ENCODE measurements at places on chromosomes 2 and 18.

DNA sequence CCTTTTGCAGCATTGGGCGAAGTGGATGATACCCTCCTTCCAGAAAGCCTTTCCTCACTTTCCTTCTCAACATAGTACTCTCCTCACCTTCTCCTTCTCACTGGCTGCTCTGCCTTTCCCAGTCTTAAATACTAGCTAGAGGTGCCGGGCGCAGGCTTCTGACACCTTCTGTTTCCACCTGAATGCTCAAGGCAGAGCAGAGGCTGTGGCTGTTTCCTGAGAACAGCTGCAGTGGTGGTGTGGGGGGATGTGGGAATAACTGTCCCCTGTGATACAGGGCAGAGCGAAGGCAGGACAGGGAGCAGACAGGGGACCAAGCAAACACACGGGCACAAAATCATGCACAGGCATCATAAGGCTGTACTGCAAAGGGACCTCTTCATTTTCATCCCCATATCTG is 303.1 kb downstream of the SS18 start:
- no peak for DNase-seq

DNA sequence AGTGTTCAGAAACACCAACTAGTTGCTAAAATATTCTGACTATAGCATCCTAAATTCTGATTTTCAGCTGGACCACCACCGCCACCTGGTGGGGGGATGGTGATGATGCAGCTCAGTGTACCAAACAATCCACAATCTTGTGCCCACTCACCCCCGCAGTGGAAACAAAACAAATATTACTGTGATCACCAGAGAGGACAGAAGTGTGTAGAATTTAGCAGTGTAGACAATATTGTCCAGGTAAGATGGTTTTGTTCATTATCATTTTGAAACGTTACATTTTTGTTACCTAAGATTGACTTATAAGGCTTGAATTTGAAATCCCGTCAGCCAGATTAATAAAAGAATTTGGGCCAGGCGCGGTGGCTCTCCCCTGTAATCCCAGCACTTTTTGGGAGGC is 31.7 kb upstream of the UBXN4 start:
- no peak for DNase-seq

GRCh38 chr18:45137087-45137419 is 456.4 kb downstream of the SETBP1 start:
- DNase-seq: no peak

DNA sequence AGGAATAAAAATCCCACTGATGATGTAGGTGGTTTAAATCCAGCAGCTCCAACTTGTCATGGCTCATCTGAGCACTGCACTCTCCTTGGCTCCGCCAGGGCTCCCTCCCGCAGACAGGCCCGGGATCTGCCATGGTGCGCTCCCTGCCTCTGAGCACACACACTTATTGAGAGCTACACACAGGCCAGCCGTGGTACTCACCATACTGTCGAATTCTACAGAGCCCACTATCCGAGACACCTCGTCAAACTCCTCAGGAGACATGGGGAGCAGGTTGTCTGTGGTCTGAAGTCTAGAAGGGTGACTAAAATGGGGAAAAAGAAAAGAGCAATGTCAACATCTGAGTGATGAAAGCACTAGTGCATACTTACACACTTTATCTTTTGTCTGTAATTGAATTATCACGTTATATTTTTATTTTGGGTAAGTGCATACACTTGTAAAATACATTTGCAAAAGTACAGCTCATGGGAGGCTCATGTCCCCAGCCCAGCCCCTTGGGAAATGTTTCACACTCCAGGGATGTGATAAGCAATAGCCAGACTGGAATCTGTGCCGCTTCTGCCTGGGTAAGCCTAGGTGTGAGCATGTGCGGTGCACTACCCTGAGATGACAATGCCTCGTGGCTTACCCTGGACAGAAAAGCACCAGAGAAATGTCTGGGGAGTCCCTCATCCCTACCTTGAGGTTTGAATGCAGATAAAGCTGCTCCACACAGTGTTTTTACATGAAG is 39.2 kb downstream of the STAT1 start:
- DNase-seq: no peak

GRCh38 chr2:241686324-241686649 is 328 bp downstream of the DTYMK start:
- DNase-seq: no peak
